ENCODE measurements at places on chromosomes 5 and 9. TPM values are rescaled to one million over a fixed set of nuclear protein-coding genes. Genes with fewer than 3 reads are reported as not detected.

- no peak for DNase-seq
Measured at GRCh38 chr5:88696466-88696865, 186.5 kb downstream of the MEF2C start.

GRCh38 chr9:79955300-79955699 lies 383.5 kb downstream of the TLE4 start:
- peak; percentile 9 for DNase-seq

- no peak for DNase-seq
Measured at GRCh38 chr5:9987101-9987500, 262.6 kb downstream of the ATPSCKMT start.

- no peak for DNase-seq
Measured at GRCh38 chr5:51279983-51280706, 103.1 kb upstream of the ISL1 start.

Gene ADAMTSL1
- polyA plus RNA-seq, result 48.4 TPM

Gene BTNL8
- not detected for polyA plus RNA-seq

Gene CORO2A
- 0.11 TPM for polyA plus RNA-seq

Gene ANXA2R
- 0.61 TPM for polyA plus RNA-seq

Gene KCNN2
- polyA plus RNA-seq, result 0.08 TPM
